ENCODE measurements at places on chromosomes 1 and 21.

DNA sequence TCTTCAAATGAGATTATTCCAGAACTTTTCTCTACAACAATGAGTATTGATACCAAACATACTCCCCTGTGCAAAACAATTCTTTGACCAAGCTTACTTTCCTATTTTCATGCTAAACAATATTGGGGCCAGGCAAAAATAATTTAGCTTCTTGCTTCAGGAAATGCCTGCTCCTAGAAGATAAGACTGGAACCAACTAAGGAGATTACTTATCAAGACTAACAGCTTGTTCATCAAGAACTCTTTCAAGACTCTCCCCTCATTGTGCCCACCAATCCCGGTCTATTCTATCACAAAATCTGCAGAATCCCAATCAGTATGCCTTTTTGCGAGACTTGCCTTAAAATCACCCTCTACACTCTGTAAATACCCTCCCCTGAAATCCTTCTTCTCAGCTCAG, 536.6 kb downstream of the RWDD3 start:
- no peak for DNase-seq

- DNase-seq: no peak
Measured at GRCh38 chr1:11550664-11551283, 71.8 kb downstream of the DISP3 start.

DNA sequence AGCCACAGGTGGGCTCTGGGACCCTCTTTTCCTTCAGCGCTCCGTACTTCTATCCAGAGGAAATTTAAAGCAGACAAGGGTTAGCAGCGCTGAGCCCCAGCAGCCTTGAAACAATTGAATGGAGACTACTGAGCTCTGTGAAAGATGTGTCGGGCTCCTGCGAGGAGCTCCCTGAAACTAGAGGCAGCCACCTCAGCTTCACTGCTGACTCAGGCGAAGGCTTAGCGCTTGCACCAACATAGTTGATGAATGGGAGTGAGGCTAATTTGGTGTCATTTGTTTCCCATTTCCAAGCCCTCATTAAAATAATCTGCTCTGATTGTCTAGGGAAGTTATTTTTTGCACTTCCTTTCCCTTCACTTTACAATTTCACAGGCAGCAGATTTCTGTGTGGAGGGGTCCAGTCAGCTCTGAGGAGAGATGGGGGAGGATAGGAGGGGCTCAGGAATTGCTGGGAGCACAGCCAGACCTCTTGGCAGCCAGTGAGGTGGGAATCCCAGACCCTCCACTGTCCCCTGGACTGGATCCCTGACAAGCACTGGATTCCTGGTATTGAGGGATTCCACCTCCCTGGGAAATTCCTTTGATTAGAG, 398.9 kb upstream of the PLXNA2 start:
- no peak for DNase-seq

- no peak for DNase-seq
Measured at GRCh38 chr1:218429301-218429700, 84.2 kb downstream of the TGFB2 start.

DNA sequence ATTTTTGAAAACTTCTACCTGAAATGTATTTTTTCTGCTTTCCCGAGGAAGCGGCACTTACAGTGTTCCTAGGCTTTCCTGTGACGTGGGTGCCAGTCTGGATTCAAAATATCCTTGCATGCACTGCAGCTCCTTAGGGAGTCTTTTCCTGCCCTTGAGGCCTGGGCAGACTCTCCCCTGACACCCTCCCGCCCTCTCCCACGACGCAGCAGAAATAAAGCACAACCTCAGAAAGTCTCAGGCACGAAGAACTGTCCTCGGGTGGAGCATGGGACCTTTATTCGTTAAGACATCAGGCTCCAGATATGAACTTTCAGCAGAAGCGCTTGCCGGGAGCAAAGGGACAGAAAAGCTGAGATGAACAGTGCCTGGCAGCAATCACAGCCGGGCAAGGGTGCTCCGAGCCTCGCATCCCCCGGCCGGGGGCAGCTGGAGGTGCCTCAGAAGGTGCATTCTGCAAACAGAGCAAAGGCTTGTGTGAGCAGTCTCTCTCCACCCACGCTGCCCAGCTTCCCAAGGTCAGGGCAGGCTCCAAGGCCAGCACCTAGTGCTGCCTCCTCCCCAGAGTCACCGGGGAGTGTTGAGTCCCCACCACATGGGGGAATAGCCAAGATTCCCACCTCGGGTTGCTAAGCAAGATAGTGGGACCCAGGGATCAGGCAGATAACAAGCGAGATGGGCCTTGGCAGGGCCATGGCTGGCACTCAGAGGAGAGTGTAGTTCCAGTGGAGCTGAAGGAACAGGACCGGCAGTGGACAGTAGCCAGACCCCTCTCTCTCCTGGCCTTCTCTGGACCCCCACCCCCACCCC, 3.2 kb downstream of the TFF3 start:
- no peak for DNase-seq

- DNase-seq: no peak
Measured at GRCh38 chr1:36166938-36167905, 11.3 kb downstream of the MAP7D1 start.

DNA sequence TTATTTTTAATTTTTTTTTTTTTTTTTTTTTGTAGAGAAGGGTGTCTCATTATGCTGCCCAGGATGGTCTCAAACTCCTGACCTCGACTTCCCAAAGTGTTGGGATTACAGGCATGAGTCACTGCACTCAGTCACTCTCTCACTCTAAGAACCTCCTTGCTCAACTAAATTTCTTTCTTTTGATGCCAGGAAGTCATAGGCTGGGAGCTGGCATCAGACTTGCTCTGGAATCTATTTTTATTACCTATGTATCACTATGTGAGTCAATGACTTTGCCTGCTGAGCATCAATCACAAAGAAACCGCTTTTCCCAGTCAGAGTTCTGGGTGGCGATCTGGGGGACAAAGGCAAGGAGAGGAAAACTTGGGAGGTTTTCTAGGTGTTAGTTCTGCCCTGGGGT, 35.5 kb upstream of the PARP1 start:
- no peak for DNase-seq

- DNase-seq: no peak
Measured at GRCh38 chr1:86507935-86508582, 38.8 kb upstream of the CLCA4 start.

GRCh38 chr1:206905295-206906164, 8.3 kb downstream of the IL24 start:
- no peak for DNase-seq

GRCh38 chr1:12525311-12526181, 92.5 kb downstream of the DHRS3 start:
- no peak for DNase-seq

- no peak for DNase-seq
Measured at GRCh38 chr1:162951553-162952315, 90.8 kb upstream of the CCDC190 start.

DNA sequence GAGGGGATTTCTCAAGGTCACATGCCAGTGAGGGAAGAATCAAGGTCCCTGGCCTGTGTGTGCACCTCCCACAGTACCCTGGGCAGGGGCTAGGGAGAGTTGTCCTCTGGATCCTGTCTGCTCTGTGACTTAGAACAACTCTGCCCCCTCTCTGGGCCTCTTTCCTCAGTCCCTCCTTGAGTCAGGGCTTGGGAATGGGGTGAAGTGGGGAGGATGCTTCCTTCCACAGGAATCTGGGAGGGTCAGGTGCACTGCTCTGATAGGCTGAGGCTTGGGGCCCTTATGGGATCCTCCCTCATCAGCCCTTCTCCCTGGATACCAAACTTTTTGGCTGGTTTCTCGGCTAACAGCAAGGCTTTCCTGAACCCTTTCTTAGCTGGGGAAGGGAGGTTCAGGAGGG, 2.5 kb downstream of the TRNP1 start:
- DNase-seq: no peak

DNA sequence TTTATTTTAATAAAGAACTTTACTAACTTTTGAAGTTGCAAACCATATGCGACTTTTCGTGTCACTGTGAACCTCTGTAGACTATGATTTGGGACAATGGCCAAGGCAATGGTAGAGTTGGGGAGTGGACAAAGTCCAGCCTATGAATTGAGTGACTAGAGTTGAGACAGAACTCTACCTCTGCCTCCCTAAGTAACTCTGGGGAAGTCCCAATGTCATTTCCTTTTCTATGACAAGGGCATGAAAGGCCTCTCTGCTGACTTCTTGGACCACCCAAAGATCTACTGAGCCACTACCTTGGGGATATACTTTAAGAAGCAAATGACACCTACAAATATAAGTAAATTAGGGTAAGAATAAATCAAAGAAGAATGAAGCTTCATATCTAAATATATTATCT, 19.3 kb downstream of the BEND5 start:
- DNase-seq: no peak

- DNase-seq: no peak
Measured at GRCh38 chr1:35575416-35575958, 2.4 kb downstream of the TFAP2E start.

- no peak for DNase-seq
Measured at GRCh38 chr1:201899683-201900429, 11.2 kb downstream of the SHISA4 start.

GRCh38 chr1:248045209-248045608, 1.4 kb upstream of the OR2L3 start:
- no peak for DNase-seq

DNA sequence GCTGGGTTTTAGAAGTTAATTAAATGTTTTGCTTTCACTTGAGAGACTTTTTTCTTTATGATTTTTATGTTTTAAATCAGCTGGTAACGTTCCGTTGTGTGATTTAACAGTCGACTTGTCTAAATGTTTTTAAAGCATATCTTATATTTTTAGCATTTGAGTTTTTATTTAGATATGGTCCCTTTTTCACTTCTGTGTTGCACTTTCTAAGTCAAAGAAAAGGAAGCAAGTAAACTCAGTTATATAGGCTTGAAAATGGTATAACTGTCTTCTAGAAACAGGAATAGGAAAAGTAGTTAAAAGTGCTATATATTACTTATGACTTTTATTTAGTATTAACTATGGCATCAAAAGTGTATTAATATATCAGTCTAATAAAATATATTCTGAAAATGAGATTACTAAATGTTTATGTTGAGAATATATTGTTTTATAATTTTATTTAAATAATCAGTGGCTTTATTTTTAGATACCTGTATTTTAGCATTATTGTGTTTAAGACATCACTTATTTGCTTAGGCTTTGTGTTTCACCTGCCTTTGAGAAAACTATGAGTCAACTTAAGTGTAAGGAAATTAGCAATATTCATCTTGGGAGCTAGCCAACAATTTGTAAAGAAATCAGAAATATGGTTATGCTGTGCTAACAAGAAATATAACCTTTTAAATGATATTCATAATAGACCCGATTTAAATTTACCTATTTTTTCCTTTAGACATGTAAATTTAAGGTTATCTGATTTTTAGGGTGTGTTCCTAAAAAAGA, 60.5 kb downstream of the RABGAP1L start:
- DNase-seq: no peak

DNA sequence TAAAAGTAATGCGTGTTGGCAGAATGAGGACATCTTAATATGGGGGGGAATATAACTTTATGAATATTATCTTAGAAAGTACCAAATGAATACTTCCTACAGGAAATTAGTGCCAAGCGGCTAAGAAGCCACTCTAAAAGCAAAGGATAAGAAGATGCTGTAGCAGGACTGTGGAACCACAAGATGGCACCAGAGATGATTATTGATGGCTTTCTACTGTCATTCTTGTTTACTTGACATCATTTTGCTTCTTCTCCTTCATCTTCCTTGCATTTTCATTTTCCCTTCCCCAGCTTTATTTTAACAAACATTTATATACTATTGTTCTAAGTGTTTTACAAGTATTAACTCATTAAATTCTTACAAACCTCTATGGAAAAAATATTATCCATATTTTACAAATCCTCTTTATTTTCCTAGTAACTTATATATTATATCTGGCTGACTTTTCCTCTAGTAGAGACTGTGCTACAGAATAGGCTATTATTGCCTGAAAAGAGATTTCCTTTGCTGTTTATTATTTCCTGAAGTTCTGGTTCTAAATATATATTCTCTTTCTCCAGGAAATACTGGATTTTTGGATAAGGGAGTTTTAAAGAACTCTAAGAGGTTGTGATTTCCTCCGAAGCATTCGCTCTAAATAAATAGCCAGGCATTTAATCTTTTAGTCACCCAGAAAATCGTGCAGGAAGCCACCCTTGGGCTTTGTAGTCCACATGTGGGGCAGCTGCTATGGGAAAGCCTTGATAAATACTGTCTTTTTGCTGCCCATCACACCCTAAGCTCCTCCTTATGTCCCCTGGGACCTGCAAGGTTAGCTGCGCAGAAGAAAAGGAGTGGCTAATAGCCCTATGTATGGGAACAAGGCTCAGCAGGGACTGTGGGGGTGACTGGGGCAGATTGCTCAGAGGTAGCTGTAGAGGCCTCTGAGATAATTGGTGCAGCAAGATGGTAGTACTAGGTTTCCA, 69.8 kb downstream of the TPR start:
- DNase-seq: no peak

- DNase-seq: no peak
Measured at GRCh38 chr1:119380983-119381662, 12.5 kb downstream of the HAO2 start.

DNA sequence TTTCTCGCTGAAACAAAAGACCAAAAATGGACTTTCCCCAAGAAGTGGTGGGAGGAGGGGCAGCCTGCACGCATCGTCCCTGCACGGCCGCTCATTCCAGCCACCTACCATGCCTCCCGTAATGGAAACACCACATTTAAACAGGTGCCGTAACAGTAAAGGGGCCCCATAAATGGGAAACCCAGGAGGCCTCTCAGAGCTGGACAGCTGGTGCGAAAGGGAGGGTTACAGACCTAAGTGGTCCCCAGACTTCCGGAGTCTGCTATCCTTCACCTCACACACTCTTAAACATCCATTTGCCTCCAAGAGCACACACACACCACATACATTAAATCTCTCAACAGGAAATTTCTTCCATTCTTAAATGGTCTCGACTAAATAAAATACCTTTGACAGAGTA, 120.7 kb upstream of the SOD1 start:
- DNase-seq: no peak

GRCh38 chr21:45410865-45411809, 6.2 kb downstream of the COL18A1 start:
- no peak for DNase-seq

- no peak for DNase-seq
Measured at GRCh38 chr1:33391343-33392078, 39.4 kb downstream of the PHC2 start.

- no peak for DNase-seq
Measured at GRCh38 chr1:12544992-12545391, 73.0 kb downstream of the DHRS3 start.

- DNase-seq: no peak
Measured at GRCh38 chr1:64567426-64568170, 97.7 kb downstream of the CACHD1 start.

- DNase-seq: no peak
Measured at GRCh38 chr21:27475363-27475955, 508.6 kb upstream of the ADAMTS5 start.

GRCh38 chr1:155125511-155125945, 2.1 kb upstream of the EFNA1 start:
- DNase-seq: no peak

DNA sequence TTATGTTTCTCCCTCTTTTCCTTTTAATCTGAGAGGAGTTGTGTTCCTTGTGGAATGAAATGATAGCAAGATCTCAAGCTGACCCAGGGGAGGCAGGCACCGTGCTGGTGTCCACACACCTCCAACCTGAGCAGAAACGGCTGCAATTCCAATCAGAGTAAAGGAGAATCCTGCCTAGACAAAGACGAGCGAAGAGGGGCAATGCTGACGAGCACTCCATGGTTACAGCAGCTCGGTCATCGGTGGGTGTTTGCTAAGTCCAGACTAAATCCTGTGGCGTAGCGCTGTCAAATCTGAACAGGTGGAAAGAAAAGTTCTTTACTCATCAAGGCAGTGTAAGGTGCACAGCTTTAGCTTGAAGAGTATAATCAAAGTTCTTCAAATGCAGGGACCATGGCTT, 74.8 kb downstream of the PLD5 start:
- DNase-seq: no peak

GRCh38 chr1:189708674-189709073, 769.0 kb downstream of the BRINP3 start:
- no peak for DNase-seq
